ENCODE measurements at places on chromosomes 7 and 10. TPM values are rescaled to one million over a fixed set of nuclear protein-coding genes. Genes with fewer than 3 reads are reported as not detected.
A peak's percentile ranks its signal among the peaks of the same experiment; 100 is the strongest.

DNA sequence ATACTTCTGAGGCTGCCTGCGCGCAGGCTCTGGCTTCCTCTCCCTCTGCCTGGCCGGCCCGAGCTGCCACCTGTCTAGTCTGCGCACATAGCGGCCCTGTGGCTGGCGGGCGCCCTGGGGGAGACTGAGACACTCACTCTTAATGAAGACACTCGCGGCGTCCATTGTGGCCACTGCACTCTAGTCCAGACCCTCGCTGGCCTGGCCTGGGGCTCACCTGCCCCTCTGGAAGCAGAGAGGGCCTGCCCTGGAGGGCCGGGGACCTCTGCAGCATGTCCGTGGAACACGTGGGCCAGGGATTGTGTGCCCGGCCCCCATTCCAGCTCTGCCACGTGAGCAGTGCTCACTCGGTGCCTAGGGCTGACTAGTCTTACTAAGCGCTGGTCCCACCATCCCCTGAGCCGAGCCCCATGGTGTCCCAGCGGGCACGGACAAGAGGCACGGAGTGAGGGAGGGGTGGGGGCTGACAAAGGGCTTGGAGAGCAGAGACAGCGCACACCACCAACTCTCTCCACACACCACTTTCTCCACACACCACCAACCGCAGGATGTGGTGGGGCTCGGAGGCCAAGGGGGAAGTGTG lies 149.3 kb downstream of the ELFN1 start:
- DNase-seq, result no peak

DNA sequence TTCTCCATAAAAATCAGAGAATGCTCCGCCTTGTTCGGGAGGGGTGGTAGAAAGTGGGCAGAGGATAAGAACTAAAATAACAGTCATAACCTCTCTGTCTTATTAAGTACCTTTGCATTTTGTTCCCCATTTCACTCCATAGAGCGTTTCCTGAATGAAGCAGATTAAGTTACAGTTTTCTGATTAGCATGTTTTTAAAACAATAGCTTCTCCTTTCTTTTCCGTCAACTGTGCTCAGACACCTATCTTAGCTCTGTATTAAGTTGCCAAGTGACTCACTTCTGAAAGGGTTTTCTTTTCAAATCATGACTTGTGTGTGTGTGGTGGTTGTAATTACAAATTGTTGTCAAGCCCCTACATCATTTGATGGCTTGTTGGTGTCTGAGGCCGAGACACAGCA lies 1.4 kb downstream of the HABP2 start:
- no peak for DNase-seq

Gene CYP2C8
- not detected for total RNA-seq

Gene ELMO1
- total RNA-seq, result 0.45 TPM

GRCh38 chr10:12701696-12702095 lies 299.8 kb downstream of the CCDC3 start:
- no peak for DNase-seq

Gene PODXL
- total RNA-seq, result 4.6 TPM

DNA sequence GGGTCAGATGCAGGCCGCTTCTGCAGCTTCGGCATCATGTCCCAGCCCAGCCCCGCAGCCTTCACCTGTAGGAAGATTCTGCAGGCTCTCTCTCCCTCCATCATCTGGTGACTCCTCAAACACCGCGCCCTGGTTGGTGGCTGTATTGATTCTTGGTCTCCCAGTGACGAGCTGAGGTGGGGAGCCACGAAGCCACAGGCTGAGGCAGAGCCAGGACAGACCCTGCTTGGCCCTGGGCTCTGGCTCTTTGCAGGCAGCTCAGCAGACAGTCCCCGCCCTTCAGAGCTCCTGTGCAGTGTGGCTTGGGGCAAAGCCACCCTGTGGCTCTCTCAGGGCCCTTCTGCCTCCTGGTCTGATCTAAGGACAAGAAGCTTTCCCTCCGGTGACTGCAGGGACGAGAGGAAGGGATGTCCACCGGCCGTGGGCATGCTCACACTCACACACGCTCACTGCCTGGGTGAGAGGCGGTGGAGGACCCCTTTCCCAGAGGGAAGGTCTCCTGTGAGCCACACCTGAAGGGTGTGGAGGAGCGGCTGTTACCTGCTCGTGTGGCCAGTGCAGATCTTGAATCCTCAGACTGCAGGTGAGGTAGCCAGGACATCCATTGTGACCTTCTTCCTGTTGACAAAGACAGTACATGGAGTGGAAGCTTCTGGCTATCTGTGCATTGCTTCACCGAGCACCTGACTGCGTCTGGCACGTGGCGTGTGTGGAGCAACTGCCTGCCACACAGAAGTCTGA lies 79.6 kb downstream of the INPP5A start:
- no peak for DNase-seq

- DNase-seq, result no peak
Observed at GRCh38 chr10:11469575-11470391, 141.7 kb downstream of the USP6NL start.

Gene TDRD1
- not detected for total RNA-seq

- no peak for DNase-seq
Observed at GRCh38 chr7:92964141-92964540, 127.8 kb upstream of the CDK6 start.

- no peak for DNase-seq
Observed at GRCh38 chr10:14954934-14955333, 1.0 kb upstream of the DCLRE1C start.

DNA sequence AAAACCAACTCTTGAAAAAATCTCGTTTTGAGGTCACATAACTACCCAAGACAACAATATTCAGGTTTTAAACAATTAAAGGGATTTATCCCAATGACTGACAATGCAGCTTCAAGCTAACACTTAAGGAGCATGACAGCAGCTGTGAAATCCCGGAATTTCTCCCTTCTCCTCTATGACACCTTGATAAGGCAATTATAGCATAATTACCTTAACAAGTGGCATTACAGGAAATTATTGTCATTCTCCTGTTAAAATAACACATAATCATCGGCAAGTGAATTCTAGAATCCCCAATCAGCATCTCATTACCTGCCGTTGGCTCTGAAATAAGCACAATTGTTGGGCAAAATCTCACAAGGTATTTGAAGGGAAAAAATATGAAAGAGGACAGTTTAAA lies 417.0 kb upstream of the PFKP start:
- no peak for DNase-seq

Gene STEAP1
- 20.7 TPM for total RNA-seq

- no peak for DNase-seq
Observed at GRCh38 chr10:75662715-75663114, 231.3 kb downstream of the LRMDA start.

Gene HPSE2
- total RNA-seq, result 0.03 TPM

GRCh38 chr7:4715410-4715776 lies 33.3 kb downstream of the FOXK1 start:
- DNase-seq, result no peak

DNA sequence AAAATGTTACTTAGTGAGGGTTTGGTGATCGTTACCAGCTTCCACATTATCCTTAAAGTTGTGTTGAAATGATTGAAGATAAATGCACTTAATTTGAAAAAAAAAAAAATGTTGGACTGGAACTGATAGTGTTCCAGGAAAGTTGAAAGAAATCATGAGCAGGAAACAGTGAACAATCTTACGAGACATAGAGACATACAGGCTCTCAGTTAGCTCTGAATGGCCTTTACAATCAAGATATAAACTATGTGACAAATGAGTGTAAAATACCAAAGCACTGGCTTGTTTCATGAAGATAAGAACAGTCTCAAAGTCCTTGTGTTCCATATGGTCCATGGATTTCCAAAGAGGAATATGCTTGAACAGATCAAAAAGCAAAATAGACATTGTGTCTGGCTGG lies 430.1 kb upstream of the ETV1 start:
- no peak for DNase-seq

DNA sequence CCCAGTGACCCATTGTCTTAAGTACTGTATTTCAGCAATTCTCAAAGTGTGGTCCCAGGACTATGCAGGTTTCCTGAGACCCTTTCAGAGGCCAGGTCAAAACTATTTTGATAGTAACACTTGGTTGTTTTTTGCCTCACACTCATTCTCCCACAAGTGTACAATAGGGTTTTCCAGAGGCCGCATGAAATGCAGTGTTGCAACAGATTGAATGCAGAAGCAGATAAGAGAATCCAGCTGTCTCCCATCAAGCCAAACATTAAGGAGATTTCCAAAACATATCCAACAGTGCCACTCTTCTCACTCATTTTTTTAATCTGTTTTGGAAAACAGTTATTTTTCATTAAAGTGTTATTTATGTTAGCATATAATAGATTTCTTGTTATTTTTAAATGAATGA lies 20.0 kb downstream of the VKORC1L1 start:
- no peak for DNase-seq

DNA sequence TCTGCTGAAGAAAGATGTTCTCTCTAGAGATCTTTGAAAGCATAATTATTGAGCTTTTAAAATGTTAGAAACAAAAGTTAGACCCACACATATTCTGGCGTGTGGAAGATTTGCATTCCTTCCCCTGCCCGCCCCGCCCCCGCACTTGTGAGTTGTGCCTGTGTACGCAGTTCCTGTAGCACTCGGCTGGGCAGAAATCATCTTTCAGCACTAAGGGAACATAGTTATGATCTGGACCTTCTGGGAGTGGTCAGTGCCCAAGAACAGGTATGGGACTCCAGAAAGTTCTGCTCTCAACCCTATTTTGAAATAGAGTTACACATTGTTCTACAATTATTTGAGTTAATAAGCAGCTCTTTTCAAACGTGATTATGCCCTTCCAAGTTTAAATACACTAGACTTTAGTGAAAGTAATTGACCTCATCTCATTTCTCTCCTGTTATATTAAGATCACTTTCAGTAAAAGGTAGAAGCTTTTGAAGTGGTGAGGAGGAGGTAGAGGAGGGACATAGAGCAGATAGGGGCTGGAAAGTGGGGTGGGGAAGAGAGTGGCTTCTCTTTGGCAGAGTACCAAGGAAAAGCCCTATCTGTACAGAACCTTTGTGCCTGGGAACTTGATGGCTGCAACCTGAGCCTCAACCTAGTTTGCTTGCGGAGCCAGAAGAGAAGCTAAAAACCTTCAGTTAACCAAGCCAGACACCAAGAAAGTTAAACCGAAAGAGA lies 5.7 kb downstream of the BLVRA start:
- no peak for DNase-seq

- peak; percentile 57 for DNase-seq
Observed at GRCh38 chr10:97234400-97234799, 48.6 kb upstream of the SLIT1 start.

- peak; percentile 22 for DNase-seq
Observed at GRCh38 chr10:74825371-74826141, 844 bp upstream of the KAT6B start.

GRCh38 chr7:48428091-48428684 lies 256.9 kb downstream of the ABCA13 start:
- no peak for DNase-seq

GRCh38 chr7:130894146-130894908 lies 160.3 kb upstream of the KLF14 start:
- peak; percentile 69 for DNase-seq

Gene LRMDA
- total RNA-seq, result 70.7 TPM

GRCh38 chr10:70925377-70926225 lies 37.2 kb upstream of the PCBD1 start:
- peak; percentile 28 for DNase-seq

DNA sequence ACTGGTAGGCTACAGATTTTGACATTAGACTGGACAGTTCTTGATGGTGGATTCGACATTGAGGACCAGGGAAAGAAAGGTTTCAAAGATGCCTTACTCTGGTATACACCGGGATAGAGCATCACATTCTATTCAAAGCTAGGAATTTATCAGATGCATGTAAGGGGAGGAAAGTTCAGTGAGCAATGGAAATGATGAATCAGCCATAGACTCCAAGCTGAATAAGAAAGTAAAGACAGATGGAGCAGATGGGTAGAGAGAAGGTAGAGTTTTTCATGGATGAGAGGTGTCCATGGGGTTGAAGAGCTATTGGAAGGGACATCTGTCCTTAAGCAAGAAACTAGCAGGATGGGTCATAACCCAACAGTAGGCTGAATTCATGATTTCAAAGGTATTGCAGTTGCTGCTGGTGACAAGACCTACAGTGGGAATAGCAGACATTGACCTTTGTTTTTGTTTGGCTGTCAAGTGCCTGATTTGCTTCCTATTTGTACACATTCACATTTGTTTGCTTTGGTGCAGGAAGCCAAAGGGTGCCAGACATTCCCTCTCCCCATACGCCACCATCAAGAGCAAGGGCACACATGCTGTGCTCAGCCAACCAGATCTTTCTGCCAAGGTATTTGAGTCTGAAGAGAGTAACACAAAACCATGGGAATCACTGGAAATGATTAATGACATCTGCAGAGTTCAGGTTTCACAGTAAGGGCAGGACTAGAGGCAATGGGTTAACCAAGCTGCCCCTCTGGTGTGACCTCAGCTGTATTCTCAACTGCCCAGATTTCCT lies 8.6 kb upstream of the CACUL1 start:
- DNase-seq, result no peak

DNA sequence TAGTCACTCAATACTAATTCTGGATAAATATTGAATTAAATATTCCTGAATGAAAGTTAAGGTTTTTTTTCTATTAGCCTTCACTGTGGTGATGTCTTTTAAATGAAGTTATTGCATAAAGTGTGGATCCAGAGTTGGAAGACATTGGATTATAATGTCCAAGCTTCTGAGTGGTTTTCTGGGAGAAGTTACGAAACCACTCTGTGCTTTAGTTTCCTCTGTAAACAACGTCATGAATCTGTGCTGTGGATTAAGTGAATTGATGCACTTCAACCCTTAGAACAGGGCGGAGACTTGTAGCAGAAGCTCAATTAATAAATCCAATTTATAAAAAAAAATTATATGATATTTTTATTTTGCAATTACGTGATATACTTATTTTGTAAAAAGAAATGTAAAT lies 271.7 kb downstream of the BICC1 start:
- DNase-seq, result no peak

- no peak for DNase-seq
Observed at GRCh38 chr7:86963599-86964230, 95.7 kb downstream of the ELAPOR2 start.

DNA sequence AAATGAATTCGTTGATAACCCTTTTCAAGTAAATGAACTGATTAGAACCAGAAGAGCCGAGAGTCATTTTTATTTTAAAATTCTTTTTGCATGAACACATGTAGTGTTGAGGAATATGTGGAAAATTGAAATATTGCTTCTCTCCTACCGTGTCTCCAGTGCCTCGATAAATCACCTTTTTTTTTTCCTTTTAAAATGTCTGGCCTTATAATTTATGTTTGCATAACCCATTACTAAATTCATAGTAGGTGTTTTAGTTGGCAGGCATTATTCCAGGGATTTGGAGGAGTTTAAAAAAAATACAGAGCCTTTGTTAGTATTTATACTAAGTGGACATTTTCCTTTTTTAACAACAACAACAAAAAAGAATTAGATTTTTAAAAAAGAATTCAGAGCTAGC lies 115.6 kb downstream of the CUX1 start:
- no peak for DNase-seq

Gene SPDYE1
- total RNA-seq, result not detected

GRCh38 chr10:68303849-68304412 lies 27.9 kb upstream of the HNRNPH3 start:
- no peak for DNase-seq

Gene BPGM
- total RNA-seq, result 22.6 TPM

DNA sequence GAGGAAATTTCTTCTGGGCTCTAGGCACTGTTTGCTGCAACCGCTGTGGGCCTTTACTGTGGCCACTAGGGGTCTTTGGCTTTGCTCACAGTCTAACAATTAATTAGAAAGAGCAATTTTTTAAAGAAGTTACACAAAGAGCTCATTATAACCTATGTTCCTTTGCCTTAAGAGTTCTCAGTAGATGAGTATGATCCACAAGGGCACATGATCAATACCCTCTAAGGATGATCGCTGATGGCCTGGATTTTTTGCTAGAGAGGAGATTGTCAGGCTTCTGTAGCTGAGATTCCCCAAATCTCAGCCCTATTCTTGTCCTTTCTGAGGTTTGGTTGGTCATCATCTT lies 80.8 kb upstream of the RHOBTB1 start:
- peak; percentile 59 for DNase-seq

Gene SRGN
- total RNA-seq, result 3.9 TPM

GRCh38 chr10:130495891-130496636 lies 359.9 kb downstream of the GLRX3 start:
- no peak for DNase-seq

Data from SK-MEL-5 (cell line).